Stimulated activated CD8-positive, alpha-beta memory T cell treated with anti-CD3 and anti-CD28 coated beads, Interleukin-4, amount 100 ng/mL, for 1 hour (primary cell): ENCODE measurements at places on chromosomes 1 and 21.

- DNase-seq: no peak
Observed at GRCh38 chr21:33108228-33108627, 38.3 kb downstream of the OLIG1 start.

DNA sequence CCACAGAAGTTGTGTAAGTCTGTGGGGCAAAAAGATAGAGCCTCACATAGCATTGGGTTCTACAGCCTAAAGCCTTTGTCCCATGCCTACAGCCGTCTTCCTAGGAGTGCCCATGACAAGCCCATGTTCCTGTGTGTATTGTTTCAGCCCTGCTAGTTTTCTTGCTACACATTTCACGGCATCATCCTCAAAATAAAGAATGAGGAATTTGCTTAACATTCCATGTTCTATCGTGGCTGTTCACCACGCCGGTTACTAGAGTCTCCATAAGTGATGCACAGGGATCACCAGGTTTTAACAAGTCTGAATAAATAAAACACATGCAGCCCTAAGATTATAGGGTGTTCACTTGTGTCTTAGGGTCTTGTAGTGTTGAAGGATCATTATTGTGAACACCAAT, 87.4 kb upstream of the NGF start:
- DNase-seq: no peak

- DNase-seq: no peak
Observed at GRCh38 chr21:45162809-45163208, 88.4 kb downstream of the ADARB1 start.

GRCh38 chr1:116286541-116286971, 86.5 kb upstream of the ATP1A1 start:
- DNase-seq: no peak

DNA sequence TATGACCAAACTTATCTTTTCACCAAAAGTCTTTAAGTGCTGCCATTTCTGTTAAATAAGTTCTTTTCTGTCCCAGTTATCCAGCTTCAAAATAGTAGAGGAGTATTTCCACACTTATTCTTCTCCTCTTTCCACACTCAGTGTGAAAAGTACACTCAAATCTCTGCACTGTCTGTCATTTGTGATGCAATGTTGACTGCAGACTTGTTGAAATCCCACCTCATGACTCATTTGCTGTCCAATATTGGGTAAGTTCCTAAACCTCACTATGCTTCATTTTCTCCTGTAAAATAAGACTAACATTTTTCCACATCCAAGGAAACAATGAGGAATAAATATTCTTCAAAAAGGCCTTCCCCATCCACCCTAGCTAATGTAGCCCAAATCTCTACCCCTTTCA, 17.5 kb downstream of the LRRIQ3 start:
- DNase-seq: no peak

- no peak for DNase-seq
Observed at GRCh38 chr1:110878591-110878990, 5.6 kb downstream of the CD53 start.

DNA sequence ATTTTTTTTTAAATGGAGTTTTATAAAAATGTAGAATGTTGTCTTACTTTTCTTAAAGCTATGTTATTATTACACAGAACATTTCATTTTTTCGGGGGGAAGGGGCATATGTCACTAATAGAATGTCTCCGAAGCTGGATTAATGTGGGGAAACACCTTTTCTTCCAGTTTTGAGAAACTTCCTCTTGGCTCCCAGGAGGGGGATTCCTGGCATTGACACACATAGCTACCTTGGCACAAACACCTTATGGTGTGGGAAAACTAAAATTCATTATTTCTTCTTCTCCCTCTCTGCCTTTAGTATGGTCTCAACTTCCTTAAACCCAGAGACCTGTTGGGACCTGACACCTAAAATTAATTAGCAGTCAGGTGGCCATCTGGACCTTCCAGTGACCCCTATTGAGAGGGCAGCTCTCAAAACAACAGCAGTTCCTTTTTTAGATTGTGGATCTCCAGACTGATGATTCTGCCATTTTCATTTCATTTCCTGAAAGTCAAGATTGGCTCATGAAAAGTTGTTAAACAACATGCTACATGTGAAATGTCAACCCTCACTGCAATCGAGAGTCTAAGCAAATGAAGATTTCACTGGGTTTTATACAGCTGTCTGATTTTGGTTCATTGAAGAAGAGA, 70.1 kb upstream of the EDEM3 start:
- no peak for DNase-seq

DNA sequence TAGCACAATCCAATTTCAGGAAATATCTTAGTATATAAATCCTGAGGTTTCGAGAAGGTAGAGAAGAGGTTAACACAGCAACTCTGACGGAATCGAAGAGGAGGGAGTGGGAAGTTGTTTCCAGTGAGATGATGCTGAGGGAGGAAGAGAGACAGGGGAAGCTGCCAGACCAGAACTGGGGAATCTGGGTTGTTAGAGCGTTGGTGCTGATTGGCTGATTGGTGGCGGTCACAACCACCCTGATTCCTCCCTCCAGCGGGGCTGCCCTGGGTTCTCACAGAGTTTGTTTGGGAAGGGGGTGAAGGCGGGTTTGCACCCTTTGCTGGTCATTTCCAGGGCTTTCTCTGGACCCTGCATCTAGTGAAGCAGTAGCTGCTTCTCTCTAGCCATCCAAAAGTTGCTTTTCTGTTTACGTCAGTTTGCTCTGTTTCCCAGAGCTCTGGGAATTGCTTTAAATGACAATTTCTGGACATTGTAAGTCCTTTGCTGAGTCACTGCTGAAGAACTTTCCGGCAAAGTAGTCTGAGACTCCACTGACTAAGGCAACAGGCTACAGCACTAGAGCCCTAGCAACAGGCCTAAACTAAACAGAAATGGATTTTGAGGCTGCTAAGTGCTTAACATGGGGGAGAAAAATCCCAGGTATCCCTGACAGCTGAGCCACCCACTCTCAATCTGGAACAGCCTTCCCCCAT, 90.1 kb downstream of the TENT5C start:
- DNase-seq: no peak

GRCh38 chr1:113928187-113928930, 765 bp upstream of the HIPK1 start:
- no peak for DNase-seq

DNA sequence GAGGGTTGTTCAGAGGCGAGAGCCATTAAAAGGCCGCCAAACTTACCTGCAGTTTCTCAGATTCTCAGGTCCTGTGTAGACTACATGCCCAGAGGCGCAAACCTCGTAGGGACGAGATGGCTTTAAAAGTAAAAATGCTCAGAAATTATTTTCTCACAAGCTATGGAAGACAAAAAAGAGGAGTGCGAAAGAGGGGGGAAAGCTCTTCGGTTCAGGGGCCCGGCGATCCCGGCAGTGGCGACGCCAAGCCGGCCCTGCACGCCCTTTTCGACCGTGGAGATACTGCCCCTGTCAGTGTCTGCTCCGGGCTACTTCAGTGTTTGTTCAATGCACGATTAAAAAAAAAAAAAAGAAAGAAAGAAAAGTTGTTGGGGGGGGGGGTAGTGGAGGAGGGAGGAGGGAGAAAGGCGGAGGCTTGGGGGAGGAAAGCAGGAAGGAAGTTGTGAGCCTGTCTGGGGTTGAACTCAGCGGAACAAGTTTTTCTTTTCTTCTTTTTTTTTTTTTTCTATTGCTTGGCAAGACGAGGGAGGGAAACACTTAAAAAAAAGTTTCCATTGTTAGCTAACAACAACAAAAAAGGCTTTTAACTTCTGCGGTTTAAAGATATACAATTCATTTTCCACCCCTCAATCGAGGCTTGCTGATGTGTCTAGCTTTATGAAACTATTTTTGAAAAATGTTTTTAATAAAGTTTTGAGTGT, at the start of gene ITPKB:
TSS of gene ITPKB (minus strand) at position 288 of the 701 bp plus-strand sequence. CDS start 1,824 bp downstream, outside the sequence.
- DNase-seq: no peak

- no peak for DNase-seq
Observed at GRCh38 chr1:89609781-89610456, 23.0 kb upstream of the LRRC8C start.

DNA sequence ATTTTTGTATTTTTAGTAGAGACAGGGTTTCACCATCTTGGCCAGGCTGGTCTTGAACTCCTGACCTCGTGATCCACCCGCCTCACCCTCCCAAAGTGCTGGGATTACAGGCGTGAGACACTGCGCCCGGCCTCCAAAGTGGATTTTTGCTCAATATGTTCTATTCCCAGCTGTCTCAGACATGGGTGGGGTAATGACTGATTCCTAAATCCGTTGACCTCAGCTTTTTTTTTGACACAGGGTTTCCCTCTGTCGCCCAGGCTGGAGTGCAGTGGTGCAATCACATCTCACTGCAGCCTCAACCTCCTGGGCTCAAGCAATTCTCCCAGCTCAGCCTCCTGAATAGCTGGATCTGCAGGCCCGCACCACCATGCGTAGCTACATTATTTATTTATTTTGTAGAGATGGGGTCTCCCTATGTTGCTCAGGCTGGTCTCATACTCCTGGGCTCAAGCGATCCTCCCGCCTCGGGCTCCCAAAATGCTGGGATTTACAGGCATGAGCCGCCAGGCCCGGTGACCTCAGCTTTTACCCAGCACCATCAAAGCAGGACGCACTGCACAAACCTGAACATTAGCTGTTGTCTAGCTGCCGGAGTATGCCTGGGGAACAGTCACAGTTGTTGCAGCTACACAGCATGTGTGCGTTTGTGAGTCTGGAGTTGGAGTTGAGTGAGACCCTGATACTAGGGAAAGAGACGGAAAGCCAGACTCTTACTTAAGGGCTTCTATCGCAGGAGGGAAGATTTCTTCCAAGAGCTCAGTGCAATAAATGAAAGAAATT, 43.7 kb upstream of the PSEN2 start:
- DNase-seq: no peak

GRCh38 chr1:102896771-102897170, 211.6 kb downstream of the COL11A1 start:
- DNase-seq: no peak

GRCh38 chr1:203907901-203908300, 46.5 kb downstream of the SNRPE start:
- DNase-seq: no peak

DNA sequence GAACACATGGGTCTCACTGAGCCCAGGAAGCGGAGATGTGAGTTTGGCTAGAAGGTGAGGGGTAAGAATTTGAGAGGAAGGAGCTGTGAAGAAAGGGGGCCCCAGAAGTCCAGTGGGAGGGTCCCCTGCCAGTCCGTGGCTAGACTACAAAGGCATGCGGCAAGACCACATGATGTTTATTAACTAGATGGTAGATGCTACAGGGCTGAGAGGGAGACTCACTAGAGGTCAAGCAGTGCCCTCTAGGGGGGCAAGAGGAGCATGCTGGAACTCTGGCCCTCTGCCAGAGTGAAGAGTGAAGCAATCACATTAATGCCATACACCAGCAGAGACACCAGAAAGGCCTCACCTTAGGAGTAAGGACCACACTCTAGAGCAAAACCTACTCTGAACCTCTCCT, 12.2 kb downstream of the KIAA0319L start:
- no peak for DNase-seq

DNA sequence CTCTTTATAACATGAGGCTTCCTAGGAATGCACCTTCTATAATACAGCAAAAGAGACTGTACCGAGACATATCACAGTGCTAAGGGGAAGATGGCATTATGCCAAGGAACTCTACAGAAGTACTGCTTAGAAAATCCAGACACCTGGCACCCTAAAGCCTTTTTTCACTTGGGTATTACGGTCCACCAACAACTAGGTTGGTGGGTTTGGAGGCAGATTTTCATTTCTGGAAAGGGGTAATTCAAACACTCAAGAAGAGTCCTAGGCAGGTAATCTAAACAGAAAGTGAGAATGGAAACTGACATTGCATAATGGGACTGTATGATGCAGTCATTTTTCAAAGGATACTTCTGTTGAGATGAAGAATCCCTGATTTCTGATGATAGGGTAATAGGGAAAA, 19.6 kb downstream of the SCMH1 start:
- no peak for DNase-seq

- no peak for DNase-seq
Observed at GRCh38 chr1:87197156-87197555, 131.5 kb upstream of the LMO4 start.

DNA sequence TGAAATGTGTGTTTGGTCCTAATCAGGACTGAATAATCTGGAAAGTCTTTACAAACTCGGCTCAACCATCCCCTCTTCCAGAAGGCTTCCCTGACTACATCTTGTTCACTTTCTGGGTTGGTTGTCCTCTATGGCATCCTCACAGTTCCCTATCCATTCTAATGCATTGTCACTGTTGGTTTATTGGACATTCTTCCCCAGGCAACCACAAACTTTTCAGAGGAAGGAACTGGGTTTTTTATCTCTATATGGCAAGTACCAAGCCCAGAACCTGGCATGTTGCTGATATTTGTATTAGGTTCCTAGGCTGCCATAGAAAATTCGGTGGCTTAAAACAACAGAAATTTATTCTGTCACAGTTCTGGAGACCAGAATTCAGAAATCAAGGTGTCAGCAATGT, 363.5 kb upstream of the ST6GALNAC5 start:
- no peak for DNase-seq

GRCh38 chr1:192557841-192558595, 17.6 kb upstream of the RGS1 start:
- DNase-seq: no peak

GRCh38 chr1:74504933-74505512, 7.4 kb downstream of the LRRC53 start:
- DNase-seq: no peak

- DNase-seq: no peak
Observed at GRCh38 chr1:202016022-202016810, 5.8 kb downstream of the ELF3 start.

DNA sequence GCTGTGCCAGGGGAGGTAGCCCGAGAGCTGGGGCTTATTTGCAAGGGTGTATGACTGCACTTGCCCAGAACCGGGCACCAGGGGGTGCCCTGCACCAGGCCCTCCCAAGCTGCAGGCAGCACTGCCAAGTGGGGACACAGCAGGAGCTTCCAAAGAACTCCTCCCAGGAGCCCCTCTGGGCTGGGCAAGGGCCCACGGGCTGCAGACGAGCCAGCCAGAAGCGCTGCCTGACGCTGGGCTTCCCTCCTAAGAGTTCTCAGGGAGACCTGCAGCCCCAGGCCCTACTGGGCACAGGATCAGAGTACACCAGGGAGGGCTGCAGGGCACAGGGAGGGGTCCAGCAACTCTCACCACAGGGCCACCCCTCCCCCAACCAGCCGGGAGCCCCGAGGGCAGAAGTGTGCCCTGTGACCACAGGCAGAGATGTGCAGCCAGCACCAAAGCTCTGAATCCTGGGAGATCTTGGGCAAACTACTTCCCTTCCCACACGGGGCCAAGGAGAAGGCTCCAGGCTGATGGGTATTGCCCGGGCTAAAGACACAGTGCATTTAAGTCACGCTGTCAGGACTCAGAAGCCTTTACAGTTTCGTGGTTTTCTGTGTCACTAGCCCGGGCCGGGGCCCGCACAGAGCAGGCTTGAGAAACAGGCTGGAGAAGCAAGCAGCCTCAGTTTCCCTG, 63.4 kb downstream of the KCNAB2 start:
- no peak for DNase-seq

GRCh38 chr1:166272851-166273250, 106.0 kb upstream of the FAM78B start:
- no peak for DNase-seq

DNA sequence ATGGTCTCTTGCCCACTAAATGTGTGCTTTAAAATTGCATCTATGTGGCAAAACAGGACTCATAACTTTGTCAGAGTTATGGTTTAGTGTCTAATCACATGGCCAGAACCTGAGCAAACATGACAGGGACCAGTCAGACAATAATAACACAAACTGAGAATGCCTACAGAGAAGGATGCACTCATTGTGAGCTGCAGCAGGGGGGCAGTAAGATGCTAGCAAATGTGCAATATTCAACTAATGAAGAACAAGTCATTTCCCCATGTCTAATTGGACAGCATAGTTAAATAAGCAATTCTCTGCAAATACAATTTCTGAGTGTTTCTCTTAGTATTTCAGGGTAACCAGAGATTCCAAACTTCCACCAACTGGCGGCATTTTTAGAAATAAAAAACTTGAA, 30.8 kb downstream of the SPAG17 start:
- no peak for DNase-seq

- no peak for DNase-seq
Observed at GRCh38 chr1:115475901-115476300, 137.9 kb upstream of the NGF start.
